Adipose tissue (tissue), 3 donors: ENCODE measurements at places on chromosomes 11 and 22. TPM values are rescaled to one million over a fixed set of nuclear protein-coding genes. Genes with fewer than 3 reads are reported as not detected.

The CEP164 gene
- 9.2 TPM for polyA plus RNA-seq

The GSTT2B gene
- polyA plus RNA-seq = 12.9 TPM

The APOA4 gene
- polyA plus RNA-seq = not detected

The TPP1 gene
- 39.9 TPM for polyA plus RNA-seq

The TCP11L1 gene
- 4.3 TPM for polyA plus RNA-seq

The P2RY6 gene
- polyA plus RNA-seq = 3.3 TPM

The PATE2 gene
- not detected for polyA plus RNA-seq
